ENCODE measurements at places on chromosomes 5 and 9. TPM values are rescaled to one million over a fixed set of nuclear protein-coding genes. Genes with fewer than 3 reads are reported as not detected.

Gene ZDHHC21
- polyA plus RNA-seq, result 11.6 TPM

Gene PCDHGA4
- 1.6 TPM for polyA plus RNA-seq

Gene CHSY3
- polyA plus RNA-seq, result 4.4 TPM

Gene CDH6
- 4.5 TPM for polyA plus RNA-seq

Gene IL11RA
- 96.1 TPM for polyA plus RNA-seq

Gene LTC4S
- polyA plus RNA-seq, result 2.8 TPM

Gene GLDC
- polyA plus RNA-seq, result 1.3 TPM
